Activated CD4-positive, alpha-beta T cell treated with anti-CD3 and anti-CD28 coated beads, Interleukin-2, amount 50 U/mL, for 48 hours (primary cell): ENCODE measurements at places on chromosomes 3 and 15.

DNA sequence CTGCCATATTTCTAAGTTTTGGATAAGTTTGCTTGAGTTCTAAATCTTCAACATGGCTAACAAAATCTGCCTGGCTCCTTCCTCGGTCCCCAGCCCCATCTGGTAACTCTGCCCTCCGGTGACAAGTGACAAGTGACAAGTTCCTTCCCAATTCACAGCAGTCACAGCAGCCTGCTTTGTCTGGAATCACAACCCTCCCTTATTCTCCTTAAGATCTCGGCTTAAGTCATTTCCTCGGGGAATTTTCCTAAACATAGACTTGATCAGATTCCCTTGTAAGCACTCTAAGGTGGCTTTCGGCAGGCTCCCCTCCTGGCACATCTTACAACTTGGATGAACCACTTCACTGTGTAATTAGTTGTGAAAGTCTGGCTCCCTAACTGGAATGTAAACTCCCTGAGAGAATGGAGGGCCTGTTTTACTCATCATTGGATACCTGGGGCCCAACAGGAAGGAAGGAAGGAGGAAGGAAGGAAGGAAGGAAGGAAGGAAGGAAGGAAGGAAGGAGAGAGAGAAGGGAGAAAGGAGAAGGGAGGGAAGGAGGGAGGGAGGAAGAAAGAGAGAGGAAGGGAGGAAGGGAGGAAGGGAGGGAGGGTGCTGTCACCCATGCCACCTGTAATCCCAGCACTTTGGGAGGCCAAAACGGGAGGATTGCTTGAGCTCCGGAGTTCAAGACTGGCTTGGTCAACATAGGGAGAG lies 126.4 kb downstream of the SHQ1 start:
- no peak for DNase-seq

DNA sequence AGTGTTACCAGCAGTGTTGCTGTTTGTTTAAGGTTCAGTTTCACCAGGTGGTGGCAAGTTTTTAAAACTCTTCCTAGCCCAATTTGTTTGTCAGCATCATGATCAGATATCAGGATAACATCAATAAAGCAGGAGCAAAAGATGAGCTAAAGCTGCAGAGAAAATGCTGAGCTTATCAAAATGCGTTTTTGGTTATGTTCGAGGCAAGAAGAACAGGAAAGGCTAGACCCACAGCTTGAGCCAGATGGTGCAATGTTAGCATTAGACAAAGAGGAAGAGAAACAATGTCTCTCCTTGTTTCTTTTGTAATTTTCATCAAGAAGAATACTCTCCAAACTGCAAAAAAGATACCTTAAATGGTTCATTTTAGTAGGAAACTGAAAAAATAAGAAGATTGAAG lies 66.2 kb downstream of the THRB start:
- DNase-seq, result no peak

DNA sequence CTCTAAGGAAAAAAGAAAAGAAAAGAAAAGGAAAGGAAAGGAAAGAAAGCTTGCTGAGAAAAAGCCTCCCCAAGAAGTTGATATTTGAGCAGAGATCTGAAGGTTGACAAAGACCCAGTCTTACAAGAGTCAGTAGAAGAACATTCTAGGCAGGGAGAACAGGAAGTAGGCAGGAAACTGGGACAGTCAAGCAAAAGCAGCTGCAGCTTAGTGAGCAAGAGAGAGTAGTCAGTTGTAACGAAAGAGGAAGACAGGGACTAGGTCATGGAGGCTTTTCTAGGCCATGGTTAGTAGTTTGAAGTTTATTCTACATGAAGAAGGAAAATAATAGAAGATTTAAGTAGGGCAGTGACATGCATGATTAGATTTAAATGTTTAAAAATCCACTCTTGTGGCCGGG lies 31.8 kb upstream of the KLHL6 start:
- no peak for DNase-seq

DNA sequence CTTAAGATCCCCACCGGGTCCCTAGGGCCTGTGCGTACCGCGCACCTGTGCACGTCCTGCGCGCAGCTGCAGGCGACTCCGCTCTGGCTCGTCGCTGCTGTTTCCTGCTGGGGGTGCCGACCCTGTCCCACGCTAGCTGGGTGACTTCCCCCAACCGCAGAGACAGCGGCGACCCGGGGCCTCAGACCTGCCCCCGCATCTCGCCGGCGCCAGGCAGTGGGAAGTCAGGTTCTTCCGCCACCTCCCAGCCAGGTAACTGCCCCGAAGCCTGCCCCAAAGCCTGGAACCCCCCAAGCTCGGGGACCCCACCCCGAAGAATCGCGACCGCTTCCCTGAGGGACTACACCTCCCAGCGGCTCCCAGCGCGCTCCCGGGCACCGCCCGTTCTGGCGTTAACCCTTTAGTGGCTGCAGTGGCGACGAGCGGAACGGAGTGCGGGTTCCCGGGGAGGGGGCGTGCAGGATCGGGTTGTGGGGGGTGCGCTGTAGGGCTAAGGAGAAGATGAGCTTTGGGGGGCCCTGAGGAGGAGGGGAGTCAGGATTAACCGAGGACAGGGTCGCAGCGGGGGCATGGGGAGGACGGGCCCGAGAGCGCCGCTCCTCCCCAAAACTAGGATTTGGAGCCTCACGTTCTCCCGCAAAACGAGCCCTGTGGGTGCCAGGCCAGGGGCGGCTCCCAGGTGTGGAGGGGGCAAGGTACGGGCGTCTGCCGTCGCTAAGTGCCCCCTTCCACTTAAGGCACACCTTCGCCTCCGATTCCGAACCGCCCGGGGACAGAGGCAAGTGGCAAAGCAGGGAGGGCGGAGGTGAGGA lies 589 bp downstream of the NEIL1 start:
- peak; percentile 59 for DNase-seq

DNA sequence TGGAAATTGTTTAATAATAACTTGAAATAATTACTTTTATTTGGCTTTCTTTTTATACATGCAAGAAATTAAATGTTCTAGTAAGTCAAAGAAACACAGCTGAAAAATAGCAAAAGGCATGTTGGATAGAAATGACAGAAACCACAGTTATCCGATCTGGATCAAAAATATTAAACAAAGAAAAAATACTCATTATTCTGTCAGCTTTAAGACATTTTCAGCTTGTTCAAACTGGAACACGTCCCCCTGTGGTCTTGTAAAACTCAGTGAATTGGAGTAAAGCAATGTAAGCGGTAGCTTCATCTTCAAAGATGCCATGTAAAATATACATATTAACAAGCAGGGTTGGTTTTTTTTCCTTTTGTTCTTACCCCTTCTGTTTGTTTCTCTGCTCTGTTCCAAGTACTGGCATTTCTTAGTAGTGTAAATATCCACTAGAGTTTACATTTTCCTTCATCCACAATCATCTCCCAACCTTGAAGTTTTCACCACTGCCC lies 223.4 kb downstream of the IGSF11 start:
- DNase-seq, result no peak

GRCh38 chr3:138445236-138445635 lies 10.8 kb downstream of the ESYT3 start:
- DNase-seq, result no peak

DNA sequence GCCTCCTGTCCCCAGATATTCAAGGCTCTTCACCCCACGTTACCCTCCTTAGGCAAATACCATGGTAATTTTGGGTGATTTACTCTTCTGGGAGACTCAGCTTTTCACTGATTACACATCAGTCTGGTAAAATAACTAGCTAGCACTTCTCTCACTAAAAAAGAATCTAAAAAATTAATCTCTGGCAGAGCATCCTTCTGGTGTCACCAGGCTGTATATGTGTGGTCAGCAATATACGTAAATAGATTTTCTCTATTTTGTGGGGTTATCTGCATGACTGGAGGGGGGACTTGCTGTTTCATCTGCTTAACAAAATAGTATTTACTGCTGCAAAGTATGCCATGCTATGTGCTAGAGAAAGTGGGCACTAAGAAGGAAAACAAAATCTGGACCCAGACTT lies 45.1 kb downstream of the LRRC28 start:
- DNase-seq, result no peak
